ENCODE measurements at places on chromosomes 2 and 18. TPM values are rescaled to one million over a fixed set of nuclear protein-coding genes. Genes with fewer than 3 reads are reported as not detected.
A peak's percentile ranks its signal among the peaks of the same experiment; 100 is the strongest.

GRCh38 chr2:200788121-200788718 is 23.5 kb upstream of the BZW1 start:
- no peak for DNase-seq

- no peak for DNase-seq
Observed at GRCh38 chr18:8609659-8610458, 622 bp downstream of the RAB12 start.

- DNase-seq = no peak
Observed at GRCh38 chr18:66557091-66557490, 46.8 kb downstream of the CDH19 start.

DNA sequence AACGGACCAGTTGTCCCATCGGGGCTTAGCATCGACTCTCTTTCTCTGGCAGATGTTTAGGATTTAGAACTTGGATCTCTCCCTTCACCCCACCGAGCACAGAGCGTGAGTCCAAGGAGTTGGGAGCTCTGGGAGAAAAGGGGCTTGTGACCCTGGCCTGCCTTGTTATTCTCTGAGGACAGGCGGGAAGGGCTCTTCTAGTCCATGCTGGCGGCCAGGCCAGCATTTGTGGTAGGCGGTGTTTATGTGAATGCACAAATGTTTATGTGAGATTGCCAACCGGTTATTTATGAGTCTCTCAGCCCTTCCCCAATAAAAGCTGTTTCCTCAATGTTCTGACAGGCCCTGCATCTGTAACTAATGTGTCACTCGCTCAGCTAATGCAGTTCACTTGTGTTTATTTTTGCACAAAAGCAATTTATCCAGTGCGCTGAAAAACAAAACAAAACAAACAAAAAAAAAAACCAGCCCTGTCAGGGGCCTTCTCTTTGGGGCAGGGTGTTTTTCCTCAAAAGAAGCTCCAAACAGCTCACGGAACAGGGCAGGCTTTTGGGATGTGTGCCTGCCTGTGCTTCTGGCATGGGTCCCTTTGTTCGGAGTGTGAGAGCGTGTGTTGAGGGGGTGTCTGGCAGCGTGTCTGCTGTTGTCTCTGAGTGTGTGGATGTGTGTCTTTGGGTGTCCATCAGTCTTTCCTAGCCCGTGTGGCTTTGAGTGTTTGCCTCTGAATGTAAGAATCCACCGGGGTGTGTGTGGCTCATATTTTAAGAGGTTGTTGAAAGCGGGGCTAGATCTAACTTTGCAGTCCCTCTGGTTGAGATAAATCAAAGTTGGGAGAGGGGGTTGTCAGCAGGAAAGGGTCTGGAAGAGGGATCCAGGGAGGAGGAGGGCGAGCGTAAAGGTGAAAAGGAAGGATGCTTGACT is 52.8 kb upstream of the HAAO start:
- DNase-seq = peak; percentile 80

GRCh38 chr2:20576598-20577115 is 74.2 kb downstream of the HS1BP3 start:
- DNase-seq = no peak

DNA sequence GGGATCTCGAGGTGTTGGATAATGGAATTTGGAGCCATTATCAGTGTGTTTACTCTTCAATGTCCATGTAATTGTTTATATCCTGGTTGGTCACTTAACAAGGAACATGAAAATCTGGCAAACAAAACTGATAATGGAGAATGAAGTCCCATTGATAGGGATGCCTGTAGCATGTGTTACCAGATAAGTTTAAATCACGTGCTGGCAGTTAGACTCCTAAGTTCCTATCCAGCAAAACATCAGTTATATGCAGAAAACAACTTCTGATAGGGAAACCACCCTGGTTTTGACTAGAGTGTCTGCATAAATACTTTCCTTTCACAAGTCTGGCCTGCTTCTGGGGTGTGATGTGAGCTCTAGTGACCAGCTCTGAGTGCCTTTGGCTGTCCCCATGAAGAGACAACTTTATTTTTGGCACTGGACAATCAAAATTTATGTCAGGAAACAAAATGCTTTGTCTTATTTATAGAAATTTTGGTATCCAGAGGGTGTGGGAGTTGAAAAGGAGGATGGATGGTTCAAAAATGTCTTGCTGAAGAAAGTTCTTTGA is 82.0 kb downstream of the FHOD3 start:
- DNase-seq = no peak

- peak; percentile 82 for DNase-seq
Observed at GRCh38 chr2:84459018-84459943, at the start of gene SUCLG1. Gene SUCLG1 (minus strand): TSS chr2:84459280. CDS start chr2:84459269, 11 bp downstream.

GRCh38 chr2:232879618-232880494 is 9.8 kb downstream of the SNORC start:
- DNase-seq = no peak

- no peak for DNase-seq
Observed at GRCh38 chr18:35658112-35658511, 76.6 kb downstream of the GALNT1 start.

GRCh38 chr2:218814540-218815243 is 16.9 kb downstream of the PRKAG3 start:
- no peak for DNase-seq

- no peak for DNase-seq
Observed at GRCh38 chr2:58434692-58435091, 193.6 kb upstream of the FANCL start.

DNA sequence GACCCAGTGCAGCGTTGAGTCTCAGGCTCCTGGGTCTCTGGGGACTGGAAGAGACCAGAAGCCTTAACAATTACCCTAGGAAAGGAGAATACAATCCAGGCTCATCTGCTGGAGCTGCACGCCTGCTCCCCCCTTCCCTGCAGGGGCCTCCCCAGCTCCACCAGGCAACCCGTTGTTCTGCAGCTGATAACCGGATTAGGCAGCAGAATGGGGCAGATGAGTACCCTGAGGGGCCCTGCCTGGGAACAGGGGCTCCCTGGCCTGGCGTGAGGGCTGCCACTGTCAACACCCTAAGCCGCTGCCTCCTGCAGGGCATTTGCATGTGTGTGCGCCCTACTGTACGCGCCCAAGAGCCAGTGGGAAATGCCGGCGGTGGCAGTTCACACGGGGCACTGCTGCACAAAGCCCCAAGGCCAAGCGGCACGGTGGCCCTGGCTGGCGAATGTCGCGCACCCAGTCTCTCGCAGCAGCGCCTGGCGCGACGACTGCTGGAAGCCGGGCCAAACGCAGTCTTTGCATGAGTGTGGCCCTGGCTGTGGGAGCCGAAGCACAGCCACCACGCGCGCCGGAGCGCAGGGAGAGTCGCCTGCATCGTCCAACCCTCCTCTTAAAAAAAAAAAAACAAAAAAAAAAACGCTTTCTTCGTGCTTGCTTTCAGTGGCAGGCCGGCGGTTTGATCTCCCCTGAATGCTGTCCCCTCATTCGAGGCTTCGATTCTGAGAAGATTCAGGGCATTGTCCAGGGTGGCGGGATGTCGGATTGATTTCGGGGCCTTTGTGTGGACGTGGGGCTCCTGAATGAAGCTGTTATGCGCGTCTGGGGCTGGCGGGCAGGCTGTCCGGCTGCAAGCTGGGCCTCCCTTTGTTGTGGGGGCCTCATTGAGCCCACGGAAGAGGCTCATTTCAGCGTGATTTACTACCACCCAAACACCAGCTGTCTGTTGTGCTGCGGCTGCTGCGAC is 63.8 kb downstream of the SETBP1 start:
- DNase-seq = no peak

DNA sequence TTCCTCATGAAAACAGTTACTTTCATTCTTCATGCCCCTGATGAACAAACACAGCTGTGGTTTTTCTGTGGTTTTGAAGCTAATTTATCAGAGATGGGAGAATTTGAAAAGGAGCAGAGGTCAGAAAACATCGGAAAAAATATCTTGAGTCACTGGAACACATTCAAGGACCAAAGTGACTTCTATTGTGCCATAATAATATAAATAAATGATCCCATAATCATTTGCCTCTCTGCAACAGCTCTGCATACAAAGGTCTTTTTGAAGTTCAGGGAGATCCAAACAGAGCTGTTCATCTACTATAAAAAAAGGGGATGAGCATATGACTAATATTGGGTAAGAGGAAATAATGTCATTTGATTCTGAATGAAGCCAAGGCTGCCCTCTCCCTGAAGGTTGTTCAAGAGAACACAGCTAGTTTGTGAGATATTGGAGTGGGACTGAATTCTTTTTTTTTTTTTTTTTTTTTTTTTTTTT is 201.3 kb upstream of the GALNT5 start:
- no peak for DNase-seq

- no peak for DNase-seq
Observed at GRCh38 chr18:12027480-12027879, 46.2 kb downstream of the IMPA2 start.

- no peak for DNase-seq
Observed at GRCh38 chr2:235168174-235168979, 216.6 kb downstream of the SH3BP4 start.

- no peak for DNase-seq
Observed at GRCh38 chr2:109736177-109736827, 57.8 kb upstream of the RGPD5 start.

GRCh38 chr2:224520064-224520463 is 65.1 kb downstream of the CUL3 start:
- no peak for DNase-seq

DNA sequence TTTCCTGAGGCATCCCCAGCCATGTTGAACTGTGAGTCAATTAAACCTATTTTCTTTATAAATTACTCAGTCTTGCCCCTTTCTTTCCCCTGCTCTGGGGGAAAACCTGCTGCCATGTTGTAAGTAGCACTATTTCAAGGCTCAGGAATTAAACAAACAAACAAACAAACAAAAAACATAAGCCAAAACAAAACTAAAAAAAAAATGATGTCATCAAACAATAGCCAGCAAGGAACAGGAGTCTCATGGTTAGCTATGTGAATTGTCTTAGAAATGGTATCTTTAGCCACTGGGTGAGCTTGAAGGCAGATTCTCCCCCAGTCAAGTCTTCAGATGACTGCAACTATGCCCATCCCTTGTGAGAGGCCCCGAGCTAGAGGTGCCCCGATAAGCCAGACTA is 823.4 kb upstream of the ZEB2 start:
- DNase-seq = no peak

CCDC141 gene
- polyA plus RNA-seq = 0.09 TPM

B3GNT7 gene
- 4.0 TPM for polyA plus RNA-seq

APLF gene
- polyA plus RNA-seq = 1.9 TPM

AGAP1 gene
- polyA plus RNA-seq = 19.9 TPM

DNAJC5G gene
- polyA plus RNA-seq = 0.18 TPM

All from left renal pelvis (tissue), 4 donors.